ENCODE measurements at places on chromosomes 4 and X.
A peak's percentile ranks its signal among the peaks of the same experiment; 100 is the strongest.

- DNase-seq = no peak
These were observed 334.4 kb downstream of the DHX15 start for GRCh38 chr4:24249972-24250371.

GRCh38 chr4:169854090-169854489, 96.3 kb upstream of the HPF1 start:
- DNase-seq = no peak

- DNase-seq = peak; percentile 47
These were observed 2.7 kb upstream of the NKX3-2 start for GRCh38 chr4:13546941-13547484.

DNA sequence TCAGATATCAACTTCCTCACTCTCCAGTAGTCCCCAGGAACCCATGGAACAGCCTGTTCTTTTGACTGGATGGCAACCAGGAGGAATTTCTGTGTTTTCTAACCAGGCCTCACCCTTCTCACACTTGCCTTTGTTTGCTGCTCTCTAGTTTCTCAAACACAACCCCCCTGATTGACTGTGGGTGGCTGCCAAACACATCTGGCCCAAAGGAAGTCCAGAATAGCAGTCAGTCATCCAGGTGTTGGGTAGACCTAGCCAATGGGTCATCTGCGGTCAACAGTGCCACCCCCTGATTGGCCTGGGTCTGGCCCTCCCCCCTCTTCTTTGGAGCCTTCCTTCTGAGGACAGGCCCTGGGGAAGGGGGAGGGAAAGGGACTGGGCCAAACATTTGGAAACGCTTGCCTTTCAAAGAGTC, 53.7 kb downstream of the MSX1 start:
- no peak for DNase-seq

- DNase-seq = no peak
These were observed 147.1 kb downstream of the CPEB2 start for GRCh38 chr4:15149234-15149838.

GRCh38 chr4:82551734-82552133, 10.1 kb downstream of the TMEM150C start:
- no peak for DNase-seq

- DNase-seq = peak; percentile 30
These were observed at the start of gene STS for GRCh38 chrX:7147413-7147977. STS (plus strand) TSS chrX:7147712; CDS start chrX:7253200, 105,488 bp downstream.

GRCh38 chrX:1223242-1223600, 10.8 kb upstream of the CRLF2 start:
- DNase-seq = no peak
